Breast epithelium (tissue), 4 donors: ENCODE measurements at places on chromosomes 4 and X. TPM values are rescaled to one million over a fixed set of nuclear protein-coding genes. Genes with fewer than 3 reads are reported as not detected.

The CLGN gene
- 1.6 TPM for total RNA-seq

The PDE5A gene
- total RNA-seq, result 21.6 TPM

The TCEAL6 gene
- not detected for total RNA-seq

The CNKSR2 gene
- total RNA-seq, result 11.2 TPM

GRCh38 chrX:31178064-31178768, 106.4 kb upstream of the FTHL17 start:
- H3K27me3 ChIP-seq, result peaks cover 14% of the 10 kb centered on the region
- no peak for DNase-seq
- no peak overlapping the region for H3K4me3 ChIP-seq
- H3K27ac ChIP-seq, result no peak overlapping the region
- no peaks in the 10 kb centered on the region for H3K36me3 ChIP-seq
- H3K4me1 ChIP-seq, result no peaks in the 10 kb centered on the region

- no peak overlapping the region for H3K4me3 ChIP-seq
- DNase-seq, result peak; percentile 50
- H3K4me1 ChIP-seq, result no peaks in the 10 kb centered on the region
- no peaks in the 10 kb centered on the region for H3K36me3 ChIP-seq
- peak overlapping the region; percentile 57 for H3K27ac ChIP-seq
Measured at GRCh38 chr4:81505004-81505598, 33.4 kb upstream of the RASGEF1B start.

GRCh38 chrX:132671229-132671641, 182.4 kb upstream of the MBNL3 start:
- no peak overlapping the region for H3K27ac ChIP-seq
- H3K36me3 ChIP-seq, result no peaks in the 10 kb centered on the region

DNA sequence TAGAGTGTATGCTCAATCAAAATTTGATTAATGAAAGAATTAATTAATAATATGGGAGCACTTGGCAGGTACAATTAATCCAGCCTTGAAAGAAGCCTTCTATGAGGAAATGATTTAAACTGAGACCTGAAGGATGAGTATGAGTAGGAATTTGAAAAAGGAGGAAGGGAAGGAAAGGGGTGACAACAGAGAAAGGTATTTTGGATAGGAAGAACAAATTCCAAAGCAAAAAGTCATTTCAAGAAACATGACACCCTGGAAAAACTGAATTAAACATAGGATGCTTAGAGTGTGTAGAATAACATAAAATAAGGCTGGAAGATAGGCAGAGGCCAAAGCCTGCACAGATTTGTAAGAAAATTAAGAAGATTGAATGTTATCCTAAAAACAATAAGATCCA, 29.6 kb downstream of the PHOX2B start:
- no peaks in the 10 kb centered on the region for H3K36me3 ChIP-seq
- H3K4me3 ChIP-seq, result no peak overlapping the region

GRCh38 chr4:60657807-60658206, 542.3 kb upstream of the ADGRL3 start:
- H3K4me1 ChIP-seq, result no peaks in the 10 kb centered on the region
- H3K27me3 ChIP-seq, result no peaks in the 10 kb centered on the region
- no peak overlapping the region for H3K27ac ChIP-seq
- H3K4me3 ChIP-seq, result no peak overlapping the region

DNA sequence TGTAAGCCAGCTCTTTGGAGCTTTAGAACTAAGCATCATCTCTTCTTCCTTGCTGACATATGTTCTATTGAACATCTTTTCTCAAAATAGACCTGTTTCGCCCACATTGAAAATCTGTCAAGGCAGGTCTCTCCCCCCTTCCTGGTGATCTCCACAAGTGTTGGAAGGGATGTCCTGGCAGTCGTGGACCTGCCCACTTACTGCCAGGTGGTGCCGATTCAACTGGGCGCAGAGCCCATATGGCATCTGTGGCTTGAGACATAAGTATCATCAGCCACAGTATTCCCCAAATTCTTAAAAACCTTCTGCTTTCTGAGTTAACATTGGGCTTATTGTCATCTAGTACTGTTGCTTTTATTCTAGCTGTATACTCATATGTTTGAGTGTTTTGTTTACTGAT, 969.3 kb upstream of the FTHL17 start:
- no peaks in the 10 kb centered on the region for H3K4me1 ChIP-seq
- no peaks in the 10 kb centered on the region for H3K36me3 ChIP-seq
- no peaks in the 10 kb centered on the region for H3K27me3 ChIP-seq

DNA sequence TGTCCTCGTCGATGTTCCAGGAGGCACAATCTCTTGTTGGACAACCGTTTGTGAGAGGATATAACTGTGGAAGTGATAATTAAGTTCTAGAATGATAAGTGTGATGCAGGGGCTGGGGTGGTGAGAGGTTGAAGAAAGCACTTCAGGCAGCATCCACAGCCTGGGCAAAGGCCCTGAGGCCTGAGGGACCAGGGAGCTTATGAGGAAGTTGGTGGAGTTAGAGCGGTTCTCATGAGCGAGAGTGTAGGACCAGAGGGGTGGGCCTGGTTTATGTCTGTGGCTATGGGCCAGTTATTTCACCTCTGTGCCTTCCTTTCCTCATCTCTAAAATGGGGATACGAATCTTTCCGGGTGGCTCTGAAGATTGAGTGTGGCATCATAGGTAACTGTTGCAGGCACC, 2.7 kb downstream of the CCDC120 start:
- no peaks in the 10 kb centered on the region for H3K36me3 ChIP-seq
- H3K27me3 ChIP-seq, result no peaks in the 10 kb centered on the region
- H3K4me3 ChIP-seq, result no peak overlapping the region
- H3K4me1 ChIP-seq, result no peaks in the 10 kb centered on the region
- DNase-seq, result no peak

DNA sequence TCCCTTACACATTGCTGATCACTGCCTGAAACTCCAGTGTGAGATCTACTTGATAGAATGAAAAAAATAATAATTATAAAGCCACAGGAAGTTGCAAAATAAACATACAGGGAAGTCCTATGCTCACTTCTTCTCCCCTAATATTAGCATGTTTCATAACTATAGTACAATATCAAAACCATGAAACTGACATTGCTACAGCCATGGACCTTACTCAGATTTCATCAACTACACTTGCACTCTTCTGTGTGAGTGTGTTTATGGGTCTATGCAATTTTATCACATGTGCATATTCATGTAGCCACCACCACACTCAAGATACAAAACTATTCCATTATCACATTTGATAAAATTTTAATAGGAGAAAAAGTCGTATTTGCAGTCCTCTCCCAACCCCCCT, 57.3 kb downstream of the SPINK2 start:
- no peaks in the 10 kb centered on the region for H3K4me1 ChIP-seq
- no peak overlapping the region for H3K4me3 ChIP-seq
- no peak for DNase-seq
- H3K27ac ChIP-seq, result no peak overlapping the region

DNA sequence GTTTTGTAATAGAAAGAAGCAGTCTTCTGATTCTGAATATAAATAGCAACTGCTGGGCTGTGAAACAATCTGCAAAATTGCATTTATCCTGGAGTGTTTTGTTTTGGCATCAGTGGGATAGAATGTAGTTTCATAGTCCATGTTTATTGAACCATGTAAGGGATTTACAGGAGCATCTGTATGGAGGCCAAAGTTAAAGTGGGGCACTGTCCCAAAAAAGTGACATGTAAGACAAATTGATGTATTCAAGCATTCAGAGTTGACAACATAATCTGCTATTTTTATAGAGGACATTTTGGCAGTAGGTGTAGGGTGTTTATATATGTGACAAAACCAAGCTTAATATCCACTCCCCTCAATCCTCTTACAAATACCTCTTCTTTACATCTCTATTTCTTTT, 200.5 kb upstream of the ANK2 start:
- H3K4me1 ChIP-seq, result no peaks in the 10 kb centered on the region
- H3K4me3 ChIP-seq, result no peak overlapping the region
- no peaks in the 10 kb centered on the region for H3K27me3 ChIP-seq
- H3K27ac ChIP-seq, result no peak overlapping the region
- no peaks in the 10 kb centered on the region for H3K36me3 ChIP-seq

DNA sequence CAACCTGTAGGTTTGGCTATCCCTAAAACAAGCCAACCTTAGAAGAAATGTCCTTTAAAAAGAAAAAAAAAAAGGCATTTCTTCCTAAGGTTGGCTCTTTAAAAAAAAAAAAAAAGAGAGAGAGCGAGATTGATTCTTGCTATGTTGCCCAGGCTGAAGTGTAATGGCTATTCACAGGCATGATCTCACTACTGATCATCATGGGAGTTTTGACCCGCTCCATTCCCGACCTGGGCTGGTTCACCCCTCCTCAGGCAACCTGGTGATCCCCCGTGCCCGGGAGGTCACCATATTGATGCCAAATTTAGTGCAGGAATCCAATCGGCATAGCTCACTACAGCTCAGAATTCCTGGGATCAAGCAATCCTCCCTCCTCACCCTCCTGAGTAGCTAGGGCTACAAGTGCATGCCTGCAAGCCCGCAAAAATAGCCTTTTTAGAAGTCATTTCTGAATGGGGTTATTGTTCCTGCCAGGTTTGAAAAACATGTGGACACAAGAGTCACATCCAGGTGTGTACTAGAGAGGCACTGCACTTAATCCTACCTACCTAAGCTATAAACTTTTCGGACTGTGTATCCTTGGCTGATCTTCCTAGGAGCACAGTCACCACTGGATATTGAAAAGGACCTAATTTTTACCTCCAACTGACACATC, 61.4 kb upstream of the ZCCHC13 start:
- no peak overlapping the region for H3K4me3 ChIP-seq
- no peak for DNase-seq
- H3K4me1 ChIP-seq, result no peaks in the 10 kb centered on the region
- H3K27me3 ChIP-seq, result peaks cover 26% of the 10 kb centered on the region
- no peaks in the 10 kb centered on the region for H3K36me3 ChIP-seq
- H3K27ac ChIP-seq, result peak overlapping the region; percentile 35
